Stimulated activated CD4-positive, alpha-beta T cell treated with anti-CD3 and anti-CD28 coated beads, Interleukin-4, amount 100 ng/mL, for 24 hours (primary cell): ENCODE measurements at places on chromosomes 6 and 20.

DNA sequence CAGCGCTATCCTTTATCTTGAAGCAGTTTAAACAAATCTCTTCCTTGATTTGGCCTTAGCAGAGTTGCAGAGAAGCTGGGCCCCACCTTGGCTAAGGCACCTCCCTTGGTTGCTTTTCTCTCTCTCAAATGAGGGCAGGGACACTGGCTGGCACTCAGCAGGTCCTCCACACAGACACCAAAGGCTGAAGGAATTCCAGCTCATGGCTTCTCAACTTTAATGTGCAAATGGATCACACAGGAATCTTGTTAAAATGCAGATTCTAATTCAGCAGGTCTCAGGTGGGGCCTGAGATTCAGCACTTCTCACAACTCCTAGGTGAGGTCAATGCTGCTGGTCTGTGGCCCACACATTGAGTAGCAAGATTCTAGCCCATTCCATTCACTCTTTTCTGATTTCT lies 25.7 kb downstream of the RIMS4 start:
- DNase-seq, result no peak

GRCh38 chr6:106119546-106119945 lies 33.4 kb downstream of the PRDM1 start:
- no peak for DNase-seq

DNA sequence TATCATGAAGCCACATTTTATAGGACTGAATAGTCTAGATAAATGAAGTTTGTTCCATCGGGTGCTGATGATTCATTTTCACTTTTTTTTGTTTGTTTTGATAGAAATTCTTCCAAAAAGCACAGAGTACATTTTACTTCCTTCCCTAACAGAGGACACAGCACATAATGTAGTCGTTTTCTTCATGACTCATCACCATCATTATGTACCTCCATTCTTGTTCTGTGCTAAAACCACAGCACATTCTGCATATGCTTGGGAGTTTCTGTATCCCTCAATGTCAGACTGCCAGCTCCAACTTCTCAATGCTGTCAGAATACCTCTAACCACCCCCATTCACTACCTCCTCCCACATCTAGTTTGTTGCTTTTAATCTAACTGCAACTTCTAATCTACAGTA lies 1004.9 kb upstream of the ADGRB3 start:
- DNase-seq, result no peak

GRCh38 chr20:14928083-14928482 lies 590.7 kb upstream of the FLRT3 start:
- DNase-seq, result no peak

GRCh38 chr20:46317685-46318177 lies 9.4 kb upstream of the CDH22 start:
- DNase-seq, result no peak

- DNase-seq, result no peak
Observed at GRCh38 chr6:105785066-105785811, 300.9 kb upstream of the PRDM1 start.

- no peak for DNase-seq
Observed at GRCh38 chr6:89921691-89922090, 27.4 kb downstream of the GJA10 start.
